Activated CD4-positive, alpha-beta T cell treated with anti-CD3 and anti-CD28 coated beads, Interleukin-2, amount 10 ng/mL, durations not matched to agents 24 days and 14 days (primary cell): ENCODE measurements at places on chromosomes 7 and 10. TPM values are rescaled to one million over a fixed set of nuclear protein-coding genes. Genes with fewer than 3 reads are reported as not detected.
A peak's percentile ranks its signal among the peaks of the same experiment; 100 is the strongest.

DNA sequence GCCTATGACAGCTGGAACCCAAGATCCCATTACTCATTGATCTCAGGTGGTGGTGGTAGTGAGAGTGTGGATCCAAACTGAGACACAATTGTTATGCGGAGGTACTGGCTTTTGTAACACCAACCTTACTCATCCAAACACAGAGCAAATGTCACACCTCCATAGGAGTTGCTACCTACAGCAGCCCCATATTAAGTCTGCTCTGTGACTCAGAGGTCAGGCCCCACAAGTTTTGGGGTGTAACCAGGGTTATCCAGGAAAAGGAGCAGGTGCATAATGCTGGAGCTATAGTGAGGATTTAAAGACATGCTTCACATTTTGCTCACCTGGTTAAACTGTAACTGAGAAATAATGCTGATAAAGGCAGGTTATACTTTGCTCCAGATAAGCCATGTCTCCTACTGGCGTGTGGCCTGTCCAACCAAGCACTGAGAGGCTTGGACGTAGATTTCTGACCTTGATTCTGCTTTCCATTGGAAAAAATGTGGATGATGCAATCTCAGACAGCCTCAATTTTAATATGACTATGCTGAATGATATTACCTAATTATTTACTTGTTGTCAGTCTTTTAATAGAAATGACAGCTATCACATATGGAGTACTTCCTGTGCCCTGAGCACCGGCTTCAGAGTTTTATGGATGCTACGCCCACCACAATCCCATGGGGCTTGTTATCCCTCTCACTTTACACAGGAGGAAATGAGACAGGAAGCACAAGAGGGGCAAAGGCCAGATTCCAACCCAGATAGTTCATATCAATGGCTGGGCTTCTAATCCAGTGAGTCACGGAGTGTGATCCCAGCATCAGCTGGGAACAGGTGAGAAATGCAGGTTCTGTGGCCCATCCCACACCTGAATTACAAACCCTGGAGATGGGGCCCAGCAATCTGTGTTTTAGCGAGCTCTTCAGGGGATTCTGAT lies 181.3 kb downstream of the CHN2 start:
- no peak for DNase-seq

DNA sequence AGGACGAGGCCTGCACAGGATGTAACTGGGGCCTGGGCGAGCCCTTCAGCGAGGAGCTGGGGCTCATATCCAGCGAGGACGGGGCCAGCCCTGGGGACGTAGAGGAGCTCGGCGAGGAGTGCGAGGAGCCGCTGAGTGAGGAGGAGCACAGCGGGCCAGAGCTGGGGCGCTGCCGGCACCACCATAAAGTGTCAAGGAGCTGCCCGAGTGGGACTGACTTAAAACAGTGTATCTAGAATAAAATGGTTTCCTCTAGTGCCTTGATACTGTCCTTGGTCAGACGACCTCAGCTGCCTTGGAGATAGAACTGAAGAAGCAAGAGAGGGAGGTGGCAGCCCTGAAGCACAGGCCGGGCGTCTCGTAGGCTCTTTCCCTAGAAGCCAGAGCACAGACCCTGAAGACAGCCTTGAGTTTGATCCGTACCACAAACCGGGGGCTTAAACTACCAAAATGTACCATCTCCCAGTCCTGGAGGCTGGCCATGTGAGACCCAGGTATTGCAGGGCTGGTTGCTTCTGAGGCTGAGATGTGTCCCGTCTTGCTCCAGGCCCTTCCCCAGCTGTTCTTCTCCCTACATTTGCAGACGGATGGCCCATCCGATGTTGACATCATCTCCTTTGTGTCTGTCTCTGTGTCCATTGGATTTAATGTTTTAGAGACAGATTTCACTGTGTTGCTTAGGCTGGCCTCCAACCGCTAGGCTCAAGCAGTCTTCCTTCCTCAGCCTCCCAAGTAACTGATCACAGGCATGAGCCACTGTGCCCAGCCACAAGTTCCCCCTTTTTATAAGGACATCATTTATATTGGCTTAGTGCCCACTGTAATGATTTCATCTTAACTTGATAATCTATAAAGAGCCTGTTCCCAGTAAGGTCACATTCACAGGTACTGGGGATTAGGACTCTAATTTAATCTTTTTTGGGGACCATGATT lies 35.8 kb downstream of the DNAJB6 start:
- no peak for DNase-seq

DNA sequence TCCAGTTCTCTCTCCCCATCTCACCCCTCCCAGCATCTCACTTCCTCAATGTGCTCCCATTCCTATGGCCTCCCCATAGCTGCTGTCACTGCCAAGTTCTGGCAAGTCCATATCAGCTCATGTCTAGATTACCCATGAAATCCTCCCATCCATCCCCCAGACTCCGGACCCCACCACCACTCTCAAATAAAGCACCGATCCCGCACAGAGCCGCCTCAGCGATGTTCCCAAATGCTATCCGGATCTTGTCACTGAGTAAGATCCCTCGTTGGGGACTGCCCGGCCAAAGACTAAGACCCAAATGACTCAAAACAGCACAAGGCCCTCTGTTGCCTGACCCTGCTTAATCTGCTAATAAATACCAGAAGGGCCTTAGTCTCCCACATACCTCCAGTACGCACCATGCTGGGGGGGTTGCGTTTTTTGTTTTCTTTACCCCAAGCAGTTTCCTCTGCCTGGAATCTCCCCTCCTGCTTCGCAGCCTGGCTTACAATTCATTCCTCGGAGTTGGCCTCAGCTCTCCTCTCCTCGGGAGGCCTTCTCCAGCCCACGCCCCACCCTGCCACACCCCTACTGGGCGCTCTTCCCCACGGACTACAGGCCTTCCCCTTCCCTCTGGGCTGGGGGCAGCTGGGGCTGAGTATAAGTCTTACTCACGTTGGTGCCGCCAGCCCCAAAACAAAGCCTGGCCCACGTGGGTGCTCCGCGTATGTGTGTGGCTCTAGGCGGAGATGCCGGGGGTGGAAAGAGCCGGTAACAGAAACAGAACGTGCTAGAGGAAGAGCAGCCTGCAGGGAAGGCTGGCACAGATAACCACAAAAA lies 1.8 kb upstream of the DUSP5 start:
- DNase-seq = peak; percentile 82

- DNase-seq = peak; percentile 93
Measured at GRCh38 chr10:110356628-110357245, 52.0 kb upstream of the SMNDC1 start.

DNA sequence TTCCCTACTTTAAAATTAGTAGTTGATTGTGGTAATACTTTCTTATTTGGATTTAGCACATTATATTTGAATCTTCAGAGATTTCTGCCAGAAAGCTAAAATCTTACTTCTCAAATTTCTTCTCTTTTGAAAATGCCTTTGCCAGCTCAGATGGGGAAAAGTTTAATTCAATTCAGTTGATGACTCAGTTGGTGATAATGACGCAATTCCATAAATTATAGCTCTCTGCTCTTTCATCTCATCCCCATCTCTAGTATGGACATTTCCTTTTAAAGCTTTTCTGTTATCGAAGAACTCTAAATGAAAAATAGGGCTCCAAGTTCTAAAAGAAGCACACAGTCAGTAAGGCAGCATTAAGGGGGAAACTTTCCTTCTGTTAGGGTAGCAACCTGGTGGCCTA lies 25.5 kb downstream of the RNLS start:
- DNase-seq = no peak

DNA sequence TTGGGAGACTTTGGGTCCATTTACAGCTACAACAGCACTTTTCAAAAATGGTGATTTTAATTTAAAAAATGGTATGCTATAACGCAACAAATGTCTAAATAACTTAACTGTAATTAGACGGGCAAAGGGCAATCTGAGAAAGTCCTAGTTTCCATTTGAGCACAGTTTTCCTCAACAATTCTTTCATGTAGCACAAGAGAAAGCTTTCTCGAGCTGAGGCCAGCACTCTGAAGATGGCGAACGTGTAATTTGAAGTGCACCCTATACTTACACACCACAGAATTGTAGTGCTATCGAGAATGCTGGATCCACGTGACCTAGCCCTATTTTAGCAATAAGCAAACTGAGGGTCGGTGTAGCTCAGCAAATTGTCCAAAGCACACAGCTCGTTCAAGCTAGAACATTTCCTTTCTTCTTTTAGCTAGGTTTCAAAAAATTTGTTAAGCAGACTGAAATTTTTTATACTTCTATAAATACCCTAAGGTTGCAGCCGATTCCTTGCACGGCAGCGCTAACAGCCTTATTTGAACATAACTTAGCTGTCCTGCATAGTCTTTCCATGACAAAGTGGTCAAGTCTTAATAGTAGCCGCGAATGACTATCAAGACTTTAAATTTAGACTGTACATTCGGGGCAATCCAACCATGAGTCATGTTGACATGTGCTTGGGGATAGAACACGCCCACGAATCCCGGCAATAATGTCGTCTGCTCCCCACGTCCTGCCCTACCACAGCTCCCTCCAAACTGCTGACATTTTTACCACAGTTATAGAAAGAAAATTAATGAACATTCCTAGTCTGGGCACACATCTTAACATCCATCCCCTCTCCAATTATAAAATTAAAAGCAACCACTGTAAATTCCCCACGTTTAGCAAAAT lies 10.0 kb downstream of the KLF6 start:
- no peak for DNase-seq

DNA sequence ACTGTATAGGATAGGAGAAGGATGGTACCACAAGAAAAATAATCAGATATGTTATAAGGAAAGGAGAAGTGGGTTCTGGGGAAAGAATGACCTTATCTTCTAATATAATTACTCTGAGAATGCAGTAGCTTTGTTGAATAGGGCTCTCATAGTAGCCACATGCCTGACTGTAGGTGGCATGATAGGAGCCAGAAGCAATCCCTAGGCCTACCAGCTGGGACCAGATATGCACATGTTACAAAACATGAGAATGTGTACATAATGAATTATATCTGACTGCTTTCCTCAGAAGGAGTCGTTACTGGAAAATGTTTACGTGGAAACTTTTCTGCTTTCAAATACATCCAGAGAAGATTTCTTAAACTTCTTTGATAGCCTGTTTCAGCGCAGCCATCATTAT lies 53.2 kb upstream of the FAM3C start:
- peak; percentile 34 for DNase-seq

DNA sequence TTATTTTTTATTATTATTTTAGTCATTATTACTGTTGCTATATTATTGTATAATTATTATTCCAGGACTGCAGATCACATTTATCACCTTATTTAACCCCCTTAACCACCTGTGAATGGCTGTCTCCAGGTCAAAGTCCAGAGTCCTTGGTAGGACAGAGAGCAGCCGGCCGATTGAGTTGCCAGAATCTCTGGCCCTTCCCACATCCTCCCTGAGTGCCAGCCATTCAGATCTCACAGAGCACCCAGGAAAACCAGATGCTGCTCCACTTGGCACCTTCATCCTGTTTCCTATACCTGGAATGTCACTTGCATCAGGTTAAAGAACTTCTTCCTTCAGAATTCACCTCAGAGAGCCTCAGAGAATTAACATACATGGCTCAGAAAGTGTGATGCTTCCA lies 101.1 kb downstream of the ELAPOR2 start:
- DNase-seq = no peak

GRCh38 chr10:101230183-101230917 lies 1.1 kb upstream of the LBX1 start:
- no peak for DNase-seq

- DNase-seq = no peak
Measured at GRCh38 chr7:56028942-56029630, 22.2 kb downstream of the PSPH start.

DNA sequence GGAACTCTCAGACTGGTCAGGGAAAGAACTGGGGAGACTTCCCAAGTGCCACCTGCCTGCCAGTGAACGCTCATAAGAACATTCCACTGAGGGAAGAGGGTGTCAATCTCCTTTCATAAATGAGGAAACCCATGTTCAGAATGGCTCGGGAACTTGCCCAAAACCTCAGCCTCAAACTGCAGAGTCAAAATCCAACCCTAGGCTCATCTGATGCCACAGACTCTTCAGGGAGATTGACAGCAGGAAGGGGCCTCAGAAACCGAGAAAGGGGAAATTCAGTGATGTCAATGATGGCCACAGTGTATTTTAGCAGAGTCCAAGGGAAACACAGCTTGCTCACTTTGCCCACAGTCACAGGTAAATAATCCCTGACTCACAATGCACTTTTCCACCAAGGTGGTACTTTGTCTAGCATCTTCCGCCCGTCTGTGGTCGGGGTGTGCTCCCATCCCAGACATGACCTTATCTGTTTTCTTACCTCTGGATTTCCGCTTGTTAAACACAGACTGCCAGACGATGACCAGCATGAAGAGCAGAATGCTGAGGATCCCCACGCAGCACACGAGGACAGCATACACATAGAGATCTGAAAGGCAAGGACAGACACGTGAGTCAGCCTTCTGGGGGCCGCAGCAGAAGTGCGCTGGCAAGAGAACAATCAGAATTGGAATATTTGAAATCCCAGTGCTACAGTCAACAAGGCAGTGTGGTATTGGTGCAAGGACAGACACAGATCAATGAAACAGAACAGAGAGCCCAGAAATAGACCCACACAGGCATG lies 38.4 kb downstream of the VSTM4 start:
- peak; percentile 61 for DNase-seq

DNA sequence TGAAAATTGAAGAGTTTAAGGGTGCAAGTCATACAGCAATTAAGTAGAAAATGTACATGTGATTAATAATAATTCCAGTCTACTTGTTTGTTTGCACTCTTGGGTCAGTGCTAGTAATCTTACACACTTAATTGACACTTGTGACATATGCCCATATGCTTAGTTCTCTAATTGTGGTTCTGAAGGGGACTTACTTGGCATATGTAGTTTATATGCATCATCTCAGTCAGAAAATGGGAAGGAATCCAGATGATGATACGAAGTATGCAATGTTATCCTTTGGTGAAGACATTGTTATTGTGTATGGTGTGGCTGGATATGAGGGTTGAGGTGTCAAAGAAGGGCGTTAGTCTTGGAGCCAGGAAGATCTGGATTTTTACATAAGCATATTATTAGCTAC lies 193.5 kb upstream of the HDAC9 start:
- DNase-seq = no peak

GRCh38 chr10:70145666-70146488 lies 623 bp downstream of the TYSND1 start:
- DNase-seq = peak; percentile 93

GRCh38 chr7:158111906-158112570 lies 475.6 kb downstream of the PTPRN2 start:
- no peak for DNase-seq

GRCh38 chr7:106064771-106065574 lies 47.1 kb downstream of the SYPL1 start:
- no peak for DNase-seq

- DNase-seq = no peak
Measured at GRCh38 chr7:28165261-28165660, 15.3 kb downstream of the JAZF1 start.

Gene TMEM273
- 34.3 and 36.4 TPM in 2 replicates for total RNA-seq

Gene CNPY1
- total RNA-seq = not detected in 2 replicates

Gene INHBA
- total RNA-seq = 1.2 and 1.9 TPM in 2 replicates

Gene JAKMIP3
- total RNA-seq = 1.2 and 1.3 TPM in 2 replicates

Gene PTCD1
- 10.5 and 10.7 TPM in 2 replicates for total RNA-seq
